ENCODE measurements at places on chromosomes 1 and 21. TPM values are rescaled to one million over a fixed set of nuclear protein-coding genes. Genes with fewer than 3 reads are reported as not detected.

- no peak for DNase-seq
- no peak overlapping the region for H3K4me3 ChIP-seq
- H3K36me3 ChIP-seq, result no peaks in the 10 kb centered on the region
- H3K4me1 ChIP-seq, result no peaks in the 10 kb centered on the region
These were observed 141.2 kb downstream of the TTLL7 start for GRCh38 chr1:83857716-83858115.

- H3K4me3 ChIP-seq, result no peak overlapping the region
- no peak overlapping the region for H3K27ac ChIP-seq
- H3K4me1 ChIP-seq, result no peaks in the 10 kb centered on the region
- no peak for DNase-seq
These were observed 7.6 kb upstream of the CDCP2 start for GRCh38 chr1:54160351-54160750.

GRCh38 chr1:161921990-161922389, 101.7 kb downstream of the OLFML2B start:
- H3K27me3 ChIP-seq, result no peaks in the 10 kb centered on the region
- DNase-seq, result no peak
- peaks cover 24% of the 10 kb centered on the region for H3K4me1 ChIP-seq
- no peaks in the 10 kb centered on the region for H3K36me3 ChIP-seq
- H3K4me3 ChIP-seq, result no peak overlapping the region
- no peak overlapping the region for H3K27ac ChIP-seq

- no peak for DNase-seq
- no peak overlapping the region for H3K27ac ChIP-seq
- no peaks in the 10 kb centered on the region for H3K4me1 ChIP-seq
- no peak overlapping the region for H3K4me3 ChIP-seq
These were observed 25.0 kb upstream of the DDX59 start for GRCh38 chr1:200694738-200695137.

DNA sequence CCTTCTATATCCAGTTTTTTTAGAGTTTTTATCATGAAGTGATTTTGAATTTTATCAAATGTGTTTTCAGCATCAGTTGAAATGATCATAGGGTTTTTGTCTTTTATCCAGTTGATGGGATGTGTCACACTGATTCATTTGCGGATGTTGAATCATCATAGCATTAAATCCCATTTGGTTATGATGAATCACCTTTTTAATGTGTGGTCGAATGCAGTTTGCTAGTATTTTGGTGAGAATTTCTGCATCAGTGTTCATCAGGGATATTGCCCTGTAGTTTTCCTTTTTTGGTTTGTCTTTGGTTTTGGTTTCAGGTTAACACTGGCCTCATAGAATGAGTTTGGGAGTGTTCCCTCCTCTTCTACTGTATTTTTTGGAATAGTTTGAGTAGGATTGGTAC, 80.3 kb downstream of the DIRAS3 start:
- no peaks in the 10 kb centered on the region for H3K36me3 ChIP-seq
- H3K4me3 ChIP-seq, result no peak overlapping the region
- H3K27me3 ChIP-seq, result no peaks in the 10 kb centered on the region
- no peak overlapping the region for H3K27ac ChIP-seq
- no peaks in the 10 kb centered on the region for H3K4me1 ChIP-seq

DNA sequence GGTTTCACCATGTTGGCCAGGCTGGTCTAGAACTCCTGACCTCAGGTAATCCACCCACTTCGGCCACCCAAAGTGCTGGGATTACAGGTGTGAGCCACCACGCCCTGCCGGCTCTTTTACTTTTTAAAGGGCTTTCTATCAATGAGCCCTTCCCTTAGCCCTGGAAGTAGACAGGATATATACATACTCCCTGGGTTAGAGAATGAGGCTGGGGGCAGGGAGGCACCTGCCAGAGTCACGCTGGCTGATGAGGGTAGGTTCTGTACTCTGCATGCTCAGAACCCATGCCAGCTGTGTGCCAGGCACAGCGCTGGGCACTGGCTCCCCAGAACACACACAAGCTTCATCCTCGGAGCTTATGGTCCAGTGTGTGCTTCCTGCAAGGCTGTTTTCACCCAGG, 113.6 kb upstream of the IPO9 start:
- H3K4me3 ChIP-seq, result no peak overlapping the region
- no peak for DNase-seq
- no peaks in the 10 kb centered on the region for H3K36me3 ChIP-seq

GRCh38 chr1:99656701-99657100, 10.8 kb downstream of the PALMD start:
- H3K27me3 ChIP-seq, result no peaks in the 10 kb centered on the region
- peak overlapping the region; percentile 1 for H3K4me3 ChIP-seq
- DNase-seq, result no peak
- peak overlapping the region; percentile 97 for H3K27ac ChIP-seq
- peaks cover 93% of the 10 kb centered on the region for H3K4me1 ChIP-seq
- no peaks in the 10 kb centered on the region for H3K36me3 ChIP-seq

GRCh38 chr1:98179151-98179773, 258.4 kb upstream of the DPYD start:
- H3K4me3 ChIP-seq, result no peak overlapping the region
- no peak overlapping the region for H3K27ac ChIP-seq
- H3K27me3 ChIP-seq, result no peaks in the 10 kb centered on the region
- DNase-seq, result no peak

GRCh38 chr1:220976390-220976789, 97.1 kb downstream of the HLX start:
- DNase-seq, result no peak
- H3K4me3 ChIP-seq, result no peak overlapping the region
- H3K4me1 ChIP-seq, result no peaks in the 10 kb centered on the region

- no peaks in the 10 kb centered on the region for H3K27me3 ChIP-seq
- peaks cover 3% of the 10 kb centered on the region for H3K36me3 ChIP-seq
- peak overlapping the region; percentile 42 for H3K27ac ChIP-seq
- H3K4me1 ChIP-seq, result peaks cover 27% of the 10 kb centered on the region
- no peak overlapping the region for H3K4me3 ChIP-seq
These were observed 26.8 kb downstream of the EIF4G3 start for GRCh38 chr1:21149855-21150432.

DNA sequence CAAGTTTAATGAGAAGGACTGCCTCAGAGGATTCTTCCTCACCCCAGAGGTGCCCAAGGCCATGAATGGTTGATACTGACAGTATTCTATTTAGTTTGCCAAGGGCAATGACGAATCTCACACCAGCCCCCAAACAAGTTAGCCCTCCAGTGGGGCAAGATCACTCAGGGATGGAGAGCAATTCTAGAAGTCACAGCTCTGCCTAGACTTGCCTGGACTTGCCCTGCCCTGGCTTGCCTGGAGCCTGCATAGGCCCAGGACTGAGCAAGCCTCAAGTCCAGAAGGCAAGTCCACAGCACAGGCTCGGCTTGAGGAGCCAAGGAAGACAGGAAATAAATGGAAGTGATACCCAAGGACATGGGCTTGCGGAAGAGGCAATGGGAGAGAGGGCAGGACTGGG, 39.5 kb upstream of the RGS16 start:
- no peak for DNase-seq
- H3K4me1 ChIP-seq, result no peaks in the 10 kb centered on the region
- no peak overlapping the region for H3K27ac ChIP-seq

GRCh38 chr1:171141688-171142415, 43.2 kb upstream of the FMO2 start:
- H3K4me1 ChIP-seq, result peaks cover 41% of the 10 kb centered on the region
- H3K27ac ChIP-seq, result peak overlapping the region; percentile 65
- no peak overlapping the region for H3K4me3 ChIP-seq
- H3K27me3 ChIP-seq, result no peaks in the 10 kb centered on the region
- DNase-seq, result peak; percentile 47

DNA sequence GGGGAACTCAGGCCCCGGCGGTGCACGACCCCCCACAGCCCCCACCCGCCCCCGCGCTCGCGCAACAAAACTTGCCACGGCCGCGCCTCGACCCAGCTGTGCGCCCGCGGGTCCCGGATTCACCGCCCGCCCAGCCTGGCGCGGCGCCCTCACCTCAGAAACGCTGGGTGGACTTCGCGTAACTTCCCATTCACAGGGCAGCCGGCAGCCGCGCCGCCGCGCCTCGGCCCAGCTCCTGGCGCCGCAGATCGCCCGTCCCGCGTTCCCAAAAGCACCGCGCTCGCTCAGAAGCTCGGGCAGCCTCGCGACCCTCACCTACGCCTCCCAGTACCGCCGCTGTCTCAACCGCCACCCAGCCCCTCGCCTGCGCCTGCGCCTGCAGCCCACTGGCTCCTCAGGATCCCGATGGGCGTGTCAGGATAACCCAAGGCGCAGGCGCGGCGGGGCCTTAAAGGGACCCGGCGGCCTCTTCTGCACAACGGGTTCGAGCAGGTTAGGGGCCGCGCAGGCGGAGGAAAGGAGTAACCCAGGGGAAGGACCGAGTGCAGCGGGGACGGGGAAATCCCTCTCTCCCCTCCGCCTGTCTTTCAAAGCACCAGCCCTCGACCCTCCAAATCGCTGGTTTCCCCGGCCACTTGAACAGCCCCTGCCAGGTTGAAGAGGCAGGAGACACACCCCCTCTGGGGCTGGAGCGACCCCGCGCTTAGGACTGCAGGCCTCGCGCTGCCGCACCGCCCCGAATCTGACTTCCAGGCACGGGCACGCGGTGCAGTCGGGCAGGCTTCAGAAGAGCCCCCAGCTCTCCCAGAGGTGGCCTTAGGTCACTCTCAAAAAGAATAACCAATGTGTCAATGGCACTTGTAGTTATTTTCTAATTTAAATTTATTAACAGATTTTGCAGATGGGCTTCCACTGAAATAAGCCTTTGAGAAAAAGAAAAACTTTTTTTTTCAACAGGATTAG, at the start of gene NBPF1:
Gene NBPF1, minus strand, starts transcription at position 380 of the 963 bp plus-strand sequence.
- peak within 1 kb of the TSS; percentile 57 for H3K4me3 ChIP-seq
- peak; percentile 96 for DNase-seq
- H3K27me3 ChIP-seq, result no peaks in the 10 kb centered on the region
- H3K4me1 ChIP-seq, result peaks cover 24% of the 10 kb centered on the region
- peak within 1 kb of the TSS; percentile 69 for H3K27ac ChIP-seq

DNA sequence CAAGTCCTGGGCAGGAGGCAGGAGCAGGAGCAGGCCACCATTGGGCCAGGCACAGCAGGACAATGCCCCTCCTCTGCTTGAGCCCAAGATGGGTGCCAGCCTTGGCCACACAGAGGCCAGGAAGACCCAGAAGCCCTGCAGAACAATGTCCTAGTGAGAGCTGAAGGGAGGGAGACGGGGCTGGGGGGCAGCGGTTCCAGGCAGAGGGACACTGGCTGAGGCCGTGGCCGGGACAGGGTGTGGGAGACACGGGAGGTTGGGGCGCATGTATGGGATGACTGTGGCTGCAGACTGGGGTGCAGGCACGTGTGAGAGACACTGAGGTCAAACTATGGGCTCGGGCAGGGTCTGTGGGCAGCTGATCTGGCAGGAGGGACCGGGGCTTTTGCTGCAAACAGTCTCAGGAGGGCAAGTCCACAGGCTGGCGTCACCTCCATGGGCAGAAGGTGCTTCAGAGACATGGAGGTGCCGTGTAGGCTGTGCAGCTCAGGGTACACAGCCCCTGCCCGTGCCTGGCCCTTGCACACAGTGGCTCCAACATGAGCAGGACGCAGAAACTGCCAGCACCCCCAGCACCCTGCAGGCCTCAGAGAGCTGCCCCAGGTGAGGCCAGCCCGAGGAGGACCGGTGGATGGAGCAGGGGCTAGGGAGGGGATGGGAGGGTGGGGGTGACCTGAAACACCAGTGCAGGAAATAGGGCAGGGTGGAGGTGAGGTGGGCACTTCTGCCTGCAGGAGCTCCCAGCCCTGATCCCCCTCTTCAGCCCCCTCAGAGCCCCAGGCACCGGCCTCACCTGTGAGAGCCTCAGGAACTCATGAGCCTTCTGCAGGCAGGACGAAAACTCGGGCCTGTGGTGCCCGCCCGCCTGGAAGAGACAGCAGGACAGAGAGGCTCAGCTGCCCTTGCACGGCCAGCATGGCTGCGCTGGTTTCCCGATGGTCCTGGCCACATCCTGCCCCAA, 19.5 kb downstream of the LSS start:
- no peak overlapping the region for H3K27ac ChIP-seq
- no peaks in the 10 kb centered on the region for H3K4me1 ChIP-seq
- H3K27me3 ChIP-seq, result no peaks in the 10 kb centered on the region
- no peaks in the 10 kb centered on the region for H3K36me3 ChIP-seq
- no peak overlapping the region for H3K4me3 ChIP-seq
- no peak for DNase-seq

GRCh38 chr1:22418312-22418711, 33.3 kb upstream of the ZBTB40 start:
- no peak for DNase-seq
- H3K27me3 ChIP-seq, result no peaks in the 10 kb centered on the region
- H3K4me1 ChIP-seq, result peaks cover 13% of the 10 kb centered on the region

- no peak overlapping the region for H3K27ac ChIP-seq
- H3K4me3 ChIP-seq, result no peak overlapping the region
- H3K4me1 ChIP-seq, result no peaks in the 10 kb centered on the region
- DNase-seq, result no peak
- H3K27me3 ChIP-seq, result no peaks in the 10 kb centered on the region
These were observed 6.2 kb upstream of the PAPPA2 start for GRCh38 chr1:176456795-176457194.

- no peak overlapping the region for H3K27ac ChIP-seq
- no peaks in the 10 kb centered on the region for H3K36me3 ChIP-seq
- no peaks in the 10 kb centered on the region for H3K4me1 ChIP-seq
- H3K4me3 ChIP-seq, result no peak overlapping the region
These were observed 1131.4 kb downstream of the PLA2G4A start for GRCh38 chr1:187960125-187960638.

DNA sequence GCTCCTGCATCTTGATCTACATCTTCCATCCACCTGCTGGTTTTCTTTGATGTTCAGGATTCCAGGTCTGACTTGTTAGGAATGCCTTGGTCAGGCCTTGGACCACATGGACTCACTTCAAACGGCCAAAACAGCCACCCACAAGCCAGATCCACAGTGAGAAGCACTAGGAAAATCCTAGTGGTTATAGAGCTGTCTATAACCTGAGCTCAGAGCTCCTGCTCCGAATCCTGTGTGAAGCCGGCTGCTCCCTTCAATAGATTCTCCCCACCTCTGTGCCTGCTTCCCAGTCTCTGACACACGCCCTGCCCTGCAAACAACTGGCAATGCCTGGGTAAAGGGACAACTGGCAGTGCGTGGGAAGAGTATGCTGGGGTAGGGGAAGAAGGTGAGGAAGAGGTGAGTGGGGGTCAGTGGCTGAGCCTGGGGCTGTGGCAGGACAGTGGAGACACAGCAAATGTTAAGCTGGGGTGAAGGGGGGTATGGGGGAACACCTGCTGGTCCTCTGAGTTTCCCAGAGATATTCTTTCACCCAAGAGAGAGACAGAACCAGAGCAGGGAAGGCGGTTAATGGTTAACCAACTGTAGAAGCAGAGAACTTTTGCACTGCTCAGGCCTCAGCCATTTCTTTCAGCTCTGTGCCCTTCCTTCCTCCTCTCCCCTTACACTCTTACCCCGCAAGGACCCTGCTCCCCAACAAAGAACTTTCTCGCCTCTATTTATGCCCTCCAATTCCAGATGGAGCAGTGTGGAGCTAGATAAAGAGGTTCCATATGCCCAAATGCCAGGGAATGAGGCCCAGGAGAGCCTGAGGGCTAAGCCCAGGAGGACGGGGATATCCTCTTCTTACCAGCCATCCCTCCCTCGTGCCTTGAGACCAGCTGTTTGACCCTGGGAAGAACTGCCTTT, 4.5 kb downstream of the PLXNA2 start:
- no peak for DNase-seq
- H3K36me3 ChIP-seq, result no peaks in the 10 kb centered on the region
- peaks cover 76% of the 10 kb centered on the region for H3K4me1 ChIP-seq
- no peaks in the 10 kb centered on the region for H3K27me3 ChIP-seq
- H3K27ac ChIP-seq, result peak overlapping the region; percentile 90

SHISA4 gene
- 76.6 TPM for total RNA-seq

OR2M3 gene
- not detected for total RNA-seq

CHAF1B gene
- total RNA-seq, result 2.5 TPM

STIL gene
- total RNA-seq, result 0.75 TPM

TSPEAR gene
- not detected for total RNA-seq

PTGFRN gene
- 1.5 TPM for total RNA-seq

SNX7 gene
- total RNA-seq, result 2.9 TPM

OR2T1 gene
- total RNA-seq, result not detected

SH2D2A gene
- total RNA-seq, result 0.82 TPM

ZFP69 gene
- 0.13 TPM for total RNA-seq

OR14K1 gene
- total RNA-seq, result not detected

All from gastrocnemius medialis (tissue), 4 donors.